ENCODE measurements at places on chromosomes 3 and 15. TPM values are rescaled to one million over a fixed set of nuclear protein-coding genes. Genes with fewer than 3 reads are reported as not detected.

The DGKG gene
- 5.5 TPM for total RNA-seq

The GXYLT2 gene
- 0.08 TPM for total RNA-seq

The CCDC191 gene
- total RNA-seq, result 4.0 TPM

The AHSG gene
- total RNA-seq, result 0.25 TPM

The KPNA4 gene
- 86.8 TPM for total RNA-seq

The SLC49A4 gene
- 1.3 TPM for total RNA-seq

The NOX5 gene
- not detected for total RNA-seq

The FETUB gene
- not detected for total RNA-seq

The COL6A5 gene
- not detected for total RNA-seq

The PP2D1 gene
- not detected for total RNA-seq

The WDR72 gene
- total RNA-seq, result not detected

The EEF1AKMT4 gene
- 9.9 TPM for total RNA-seq

The ZNF385D gene
- total RNA-seq, result not detected

The CD86 gene
- 0.49 TPM for total RNA-seq

The IQCF5 gene
- not detected for total RNA-seq

The AGTR1 gene
- not detected for total RNA-seq

The ANKUB1 gene
- total RNA-seq, result not detected

The NEK11 gene
- 2.2 TPM for total RNA-seq

The PFKFB4 gene
- total RNA-seq, result 6.3 TPM

The HEXA gene
- total RNA-seq, result 75.0 TPM

The SAMD7 gene
- total RNA-seq, result not detected

The NMNAT3 gene
- 7.3 TPM for total RNA-seq

The FOXL2 gene
- total RNA-seq, result not detected

The ACVR2B gene
- 7.9 TPM for total RNA-seq

The ATP11B gene
- 105 TPM for total RNA-seq

The GOLGA6L7 gene
- total RNA-seq, result not detected

The SCN11A gene
- total RNA-seq, result 0.09 TPM

The EBLN2 gene
- 7.6 TPM for total RNA-seq

The LCMT2 gene
- total RNA-seq, result 4.4 TPM

The APOD gene
- 0.30 TPM for total RNA-seq

The CCDC39 gene
- total RNA-seq, result not detected

The C3orf22 gene
- not detected for total RNA-seq

The ZBTB47 gene
- 0.34 TPM for total RNA-seq

The PDZRN3 gene
- total RNA-seq, result not detected

The ZPLD1 gene
- total RNA-seq, result not detected

The OR5K2 gene
- total RNA-seq, result not detected

The TTBK2 gene
- total RNA-seq, result 13.5 TPM

The PML gene
- 91.7 TPM for total RNA-seq

The CERS3 gene
- total RNA-seq, result 0.74 TPM

The C3orf49 gene
- total RNA-seq, result not detected

The GABRR3 gene
- total RNA-seq, result not detected

The LRTM1 gene
- total RNA-seq, result not detected

The ALDH1L1 gene
- total RNA-seq, result 0.34 TPM

The SERPINI2 gene
- not detected for total RNA-seq

The TUSC7 gene
- not detected for total RNA-seq

The LACTB gene
- 21.6 TPM for total RNA-seq

The PPP2R3A gene
- 0.54 TPM for total RNA-seq

The PHLDB2 gene
- total RNA-seq, result 1.9 TPM

The CHRFAM7A gene
- 4.3 TPM for total RNA-seq

The FES gene
- 83.9 TPM for total RNA-seq
